Activated T-cell treated with anti-CD3 and anti-CD28 coated beads for 1 hour (primary cell): ENCODE measurements at places on chromosomes 3 and 15.

DNA sequence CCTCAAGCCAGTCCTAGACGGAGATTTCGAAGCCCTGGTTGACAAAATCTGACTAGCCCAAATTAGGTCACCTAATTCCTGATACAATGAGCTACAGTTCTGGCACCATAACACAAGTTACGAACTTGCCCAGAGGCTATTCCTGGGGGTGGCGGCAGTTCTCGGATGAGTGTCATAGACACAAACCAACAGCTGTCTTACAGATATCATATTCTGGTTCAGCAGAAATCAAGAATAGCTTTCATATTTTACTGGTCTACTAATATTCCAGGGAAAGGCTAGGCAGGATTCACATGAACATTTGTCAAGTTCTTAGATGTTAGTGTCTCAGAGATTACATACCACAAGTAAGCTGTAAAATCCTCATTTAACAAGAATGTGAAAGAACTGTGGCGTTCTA, 8.8 kb downstream of the ANAPC13 start:
- DNase-seq: no peak

DNA sequence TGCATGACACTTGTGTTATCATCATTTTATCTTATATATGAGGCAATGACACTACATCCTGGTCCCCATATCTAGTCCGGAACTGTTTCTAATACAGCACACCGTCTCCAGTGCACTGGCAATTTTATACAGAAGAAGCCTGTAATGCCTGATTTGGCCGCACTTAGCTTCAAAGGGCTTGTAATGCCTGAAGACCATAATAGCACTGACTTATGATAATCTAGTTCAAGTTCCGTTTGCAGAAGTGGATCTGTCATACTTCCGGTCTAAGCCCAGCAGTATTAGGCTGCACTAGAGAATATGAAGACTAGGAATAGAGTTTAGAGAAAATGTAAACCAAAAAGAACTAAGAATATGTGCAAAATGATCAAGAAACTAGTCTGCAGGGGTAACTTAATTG, 1.3 kb downstream of the BNIP2 start:
- DNase-seq: no peak

DNA sequence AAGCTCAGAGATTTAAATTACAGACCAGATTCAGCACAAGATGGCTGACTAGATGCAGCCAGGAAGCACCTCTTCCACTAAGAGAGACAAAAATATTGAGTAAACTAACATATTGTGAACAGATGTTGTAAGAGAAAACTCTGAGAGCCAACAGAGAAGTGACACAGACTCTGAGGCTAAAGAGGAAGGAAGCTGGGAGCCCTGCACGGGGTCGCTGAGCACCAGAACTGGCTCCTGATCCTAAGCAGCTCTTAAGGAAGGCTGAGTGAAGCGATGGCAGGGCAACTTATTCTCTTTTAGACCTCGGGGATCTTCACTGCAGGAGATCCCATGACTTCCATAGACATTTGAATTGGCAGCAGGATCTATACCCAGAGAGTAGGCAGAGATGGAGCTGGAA, 578.0 kb upstream of the GRM7 start:
- DNase-seq: no peak

DNA sequence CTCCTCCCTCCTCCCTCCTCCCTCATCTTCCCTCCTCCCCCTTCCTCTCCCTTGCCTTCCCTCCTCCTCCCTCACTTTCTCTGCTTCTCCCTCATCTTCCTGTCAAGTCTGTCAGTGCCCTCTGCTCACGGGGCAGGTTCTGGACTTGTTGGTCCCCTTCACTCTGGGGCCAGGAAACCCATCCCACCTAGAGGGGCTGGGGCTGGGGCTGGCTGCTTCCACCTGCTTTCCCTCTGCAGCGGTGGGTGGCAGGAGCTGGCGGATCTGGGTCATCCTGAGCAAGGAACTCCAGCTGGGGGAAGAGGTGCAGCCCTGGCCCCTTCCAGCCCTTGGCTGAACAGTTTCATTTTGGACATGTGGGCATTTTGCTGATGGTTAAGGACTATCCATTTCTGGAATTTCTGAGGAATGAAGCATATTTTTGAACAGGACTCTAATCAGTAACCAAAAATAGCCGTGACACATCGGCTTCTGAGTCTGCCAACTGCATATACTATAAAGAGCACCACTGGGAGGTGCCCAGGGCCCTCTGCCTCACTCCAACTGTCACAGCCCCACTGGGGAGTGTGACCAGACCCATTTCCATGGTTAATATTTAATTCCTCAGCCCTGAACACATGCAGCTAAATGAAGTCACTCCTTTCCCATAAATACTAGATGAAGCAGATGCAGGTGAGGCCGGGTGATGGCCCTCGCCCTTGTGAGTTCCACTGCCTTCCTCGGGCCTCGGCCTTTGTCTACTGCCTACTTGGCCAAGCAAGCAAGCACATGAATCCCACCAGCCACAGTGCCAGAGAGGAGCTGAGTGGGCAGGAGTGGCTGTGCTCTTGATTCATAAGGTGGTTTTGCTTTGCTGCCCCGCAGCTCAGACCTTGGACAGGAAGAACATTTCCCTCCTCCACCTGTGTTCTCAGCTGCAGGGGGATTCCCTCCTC, 39.8 kb downstream of the CHDH start:
- DNase-seq: no peak

- no peak for DNase-seq
These were observed 199.3 kb downstream of the ADAMTSL3 start for GRCh38 chr15:83853232-83853631.

GRCh38 chr3:13114811-13115575, 41.8 kb upstream of the IQSEC1 start:
- no peak for DNase-seq

GRCh38 chr3:150656316-150656715, 47.4 kb downstream of the ERICH6 start:
- DNase-seq: no peak

DNA sequence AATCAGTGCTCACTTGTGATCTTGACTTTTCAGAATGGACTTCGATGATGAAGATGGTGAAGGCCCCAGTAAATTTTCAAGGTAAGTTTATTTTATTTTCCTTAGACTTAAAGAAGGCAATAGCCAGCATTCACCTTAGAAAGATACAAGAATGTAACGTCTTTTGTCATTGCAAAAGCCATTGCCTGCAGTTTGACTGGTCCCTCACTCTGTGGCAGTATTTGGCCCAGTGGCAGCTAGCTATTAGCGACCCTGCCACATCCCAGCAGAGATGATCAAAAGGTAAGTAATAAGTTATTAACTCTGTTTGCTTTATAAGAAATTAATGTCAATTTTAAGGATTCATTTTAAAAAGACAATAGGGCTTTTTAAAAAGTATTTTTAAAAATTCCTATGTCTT, 53.7 kb downstream of the ARNT2 start:
- DNase-seq: no peak

GRCh38 chr3:14283813-14284438, 105.3 kb downstream of the LSM3 start:
- DNase-seq: no peak

- no peak for DNase-seq
These were observed 181.7 kb upstream of the MME start for GRCh38 chr3:154898443-154898842.

DNA sequence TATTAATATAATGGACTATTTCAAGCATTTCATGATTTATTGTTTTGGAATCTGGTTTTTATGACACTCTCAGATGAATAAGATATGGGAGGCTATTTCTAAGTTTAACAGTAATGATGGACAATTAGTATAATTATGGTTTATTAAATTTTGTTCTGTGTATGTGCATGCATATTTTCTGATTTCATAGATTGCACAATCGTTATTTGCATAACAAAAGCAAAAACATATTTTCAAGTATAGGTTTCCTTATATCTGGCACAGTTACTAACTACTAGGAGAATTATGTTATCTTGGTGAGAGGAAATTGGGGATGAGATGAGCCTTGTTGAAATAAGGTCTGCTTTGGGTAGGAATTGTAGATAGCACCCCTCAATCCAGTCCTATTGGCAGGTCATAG, 413.1 kb downstream of the MCTP2 start:
- DNase-seq: no peak

DNA sequence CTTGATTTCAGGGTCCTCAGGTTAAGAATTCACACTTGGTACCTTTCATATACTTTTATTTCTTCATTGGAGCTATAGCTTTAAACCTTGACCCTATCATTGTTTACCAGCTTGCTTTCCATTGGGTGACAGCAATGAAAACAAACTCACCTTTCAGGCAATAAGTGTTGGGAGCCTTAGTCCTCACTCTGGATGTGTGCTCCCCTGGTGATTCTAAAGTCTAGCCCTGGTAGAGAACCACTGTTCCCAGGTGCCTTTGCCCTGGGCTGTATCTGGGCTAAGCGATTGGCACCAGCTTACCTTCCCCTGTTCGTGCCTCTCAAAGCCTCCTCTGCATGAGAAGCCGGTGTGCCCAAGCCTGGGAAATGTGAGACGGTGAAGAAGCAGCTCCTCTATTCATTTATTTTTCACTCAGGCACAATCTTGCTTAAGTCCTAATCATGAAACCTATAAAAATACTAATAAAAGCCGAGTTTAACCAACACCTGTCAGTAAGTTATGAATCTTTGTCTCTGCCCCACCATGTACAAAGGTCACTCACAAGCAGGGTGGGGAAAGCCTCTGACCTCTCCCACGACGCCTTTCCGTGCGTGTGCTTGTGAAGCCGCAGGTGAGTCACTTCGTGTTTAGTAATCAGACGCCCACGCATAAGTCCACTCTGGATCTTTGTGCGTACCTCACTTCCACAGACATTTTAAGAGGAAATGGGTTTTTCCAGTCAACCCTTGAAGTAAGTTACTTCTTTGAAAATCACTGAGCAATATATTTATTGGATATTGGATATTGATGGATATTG, 12.8 kb upstream of the ARRDC4 start:
- DNase-seq: no peak

DNA sequence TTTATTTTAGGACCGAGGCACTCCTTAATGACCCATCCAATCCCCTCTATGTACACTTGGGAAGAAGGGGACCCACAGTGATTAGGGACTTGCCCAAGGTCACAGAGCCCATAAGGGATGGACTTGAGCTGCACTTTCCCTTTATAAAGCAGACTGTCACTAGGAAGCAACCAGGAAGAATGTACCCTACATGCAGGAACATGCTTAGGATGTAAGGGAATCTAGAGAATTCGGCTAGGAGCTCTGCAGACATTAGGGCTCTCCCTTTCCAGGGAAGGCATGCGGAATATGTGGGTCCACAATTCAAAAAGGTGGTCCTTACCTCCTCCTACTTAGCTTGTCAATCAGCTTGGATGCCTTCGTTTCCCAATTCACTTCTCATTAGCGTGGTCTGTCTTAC, 78.7 kb downstream of the TMEM266 start:
- no peak for DNase-seq

DNA sequence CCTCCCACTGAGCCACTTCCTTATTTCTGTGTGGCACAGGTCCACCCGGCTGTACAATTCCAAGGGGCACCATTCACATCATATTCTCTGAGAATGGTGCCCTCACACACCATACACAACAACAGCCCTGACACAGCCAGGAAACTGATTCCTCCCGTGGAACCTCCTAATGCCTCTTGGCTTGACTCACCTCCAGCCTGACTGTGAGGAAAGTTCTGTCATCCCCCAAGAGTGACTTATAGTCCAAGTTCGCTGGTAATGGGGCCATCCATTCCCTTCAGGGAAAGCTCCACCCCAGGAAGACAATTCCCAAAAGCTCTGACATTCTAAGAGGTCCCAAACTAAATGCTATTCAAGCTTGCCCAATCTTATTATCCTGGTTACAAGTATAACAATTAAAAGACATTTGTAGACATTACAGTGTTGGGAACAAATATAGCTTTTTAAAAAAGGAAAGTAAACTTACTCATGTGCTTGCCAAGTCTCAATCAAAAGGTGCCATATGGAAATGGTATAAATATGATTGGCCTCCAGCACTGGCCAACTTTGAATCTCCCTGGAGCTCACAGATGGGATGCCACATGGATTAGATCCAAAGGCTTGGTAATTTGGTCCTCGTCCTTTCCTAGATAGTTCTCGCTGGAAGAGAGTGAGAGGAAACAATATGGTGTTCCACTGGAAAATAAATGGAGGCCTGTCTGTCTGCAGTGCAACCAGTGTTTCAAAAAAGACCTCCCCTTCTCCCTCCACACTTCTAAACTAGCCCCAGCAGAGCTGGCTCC, 56.3 kb upstream of the PSMD6 start:
- no peak for DNase-seq

DNA sequence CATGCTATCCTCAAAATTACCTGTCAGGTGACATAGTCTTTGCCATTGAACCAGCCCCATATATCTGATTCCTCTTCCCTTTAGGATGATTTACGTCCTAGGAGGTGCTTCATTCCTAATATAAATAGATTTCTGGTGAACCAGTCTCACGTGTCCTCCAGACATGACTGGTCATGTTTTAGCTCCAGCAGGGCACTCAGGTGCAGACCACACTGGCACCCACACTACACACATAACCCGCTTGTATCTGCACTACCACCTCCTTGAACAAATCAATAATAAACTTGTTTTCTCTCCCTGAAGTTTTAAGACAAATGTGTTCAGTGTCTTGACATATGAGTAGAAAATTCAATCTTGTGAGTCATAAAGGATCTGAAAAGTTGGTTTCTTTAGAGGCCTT, 155.5 kb downstream of the GOLIM4 start:
- DNase-seq: no peak

DNA sequence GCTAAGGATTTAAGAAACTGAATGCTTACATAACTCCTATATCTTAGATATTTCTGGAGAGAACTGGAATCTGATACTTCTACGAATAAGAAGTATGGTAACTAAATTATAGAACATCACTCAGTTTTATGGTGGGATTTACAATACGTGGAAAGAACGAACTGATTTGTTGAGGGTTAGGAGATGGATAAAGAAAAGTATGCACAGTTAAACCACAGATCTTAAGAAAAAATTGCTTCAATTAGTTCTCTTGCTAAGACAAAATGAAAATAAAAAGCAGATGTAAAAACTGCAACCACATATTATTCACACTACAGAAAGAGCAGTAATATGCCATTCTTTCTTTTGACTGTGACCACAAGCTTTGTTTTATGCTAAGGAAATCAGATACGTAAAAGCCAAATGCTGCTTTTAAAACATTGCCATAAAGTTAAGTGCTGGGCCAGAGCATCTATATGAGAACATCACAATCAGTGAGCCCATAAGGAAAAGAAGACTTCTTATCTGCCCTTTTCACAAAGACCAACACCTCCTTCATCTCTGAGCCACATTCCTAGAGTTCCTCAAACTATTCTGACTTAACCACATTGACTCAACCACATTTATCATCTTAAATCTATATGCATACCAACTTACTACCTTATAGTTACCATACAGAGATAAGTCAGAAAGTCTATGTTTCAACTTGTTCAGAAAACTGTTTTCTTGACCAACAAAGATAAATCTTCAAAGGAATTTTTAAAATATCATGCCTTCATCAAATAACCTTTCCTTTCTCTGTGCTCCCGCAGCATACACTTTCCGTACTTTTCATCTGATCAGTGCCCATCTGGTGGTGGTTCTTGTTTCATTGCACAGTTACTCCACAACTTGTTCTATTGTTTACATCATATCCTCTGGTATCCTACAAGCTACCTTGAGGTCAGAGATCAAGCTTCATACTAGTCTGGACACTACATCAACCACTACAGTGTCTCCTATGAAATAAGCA, 61.7 kb downstream of the FSIP1 start:
- no peak for DNase-seq
